NCI-H460 (cell line): ENCODE measurements at places on chromosomes 3 and 15. TPM values are rescaled to one million over a fixed set of nuclear protein-coding genes. Genes with fewer than 3 reads are reported as not detected.
A peak's percentile ranks its signal among the peaks of the same experiment; 100 is the strongest.

- DNase-seq = no peak
Measured at GRCh38 chr3:9156604-9157003, 92.8 kb downstream of the SRGAP3 start.

DNA sequence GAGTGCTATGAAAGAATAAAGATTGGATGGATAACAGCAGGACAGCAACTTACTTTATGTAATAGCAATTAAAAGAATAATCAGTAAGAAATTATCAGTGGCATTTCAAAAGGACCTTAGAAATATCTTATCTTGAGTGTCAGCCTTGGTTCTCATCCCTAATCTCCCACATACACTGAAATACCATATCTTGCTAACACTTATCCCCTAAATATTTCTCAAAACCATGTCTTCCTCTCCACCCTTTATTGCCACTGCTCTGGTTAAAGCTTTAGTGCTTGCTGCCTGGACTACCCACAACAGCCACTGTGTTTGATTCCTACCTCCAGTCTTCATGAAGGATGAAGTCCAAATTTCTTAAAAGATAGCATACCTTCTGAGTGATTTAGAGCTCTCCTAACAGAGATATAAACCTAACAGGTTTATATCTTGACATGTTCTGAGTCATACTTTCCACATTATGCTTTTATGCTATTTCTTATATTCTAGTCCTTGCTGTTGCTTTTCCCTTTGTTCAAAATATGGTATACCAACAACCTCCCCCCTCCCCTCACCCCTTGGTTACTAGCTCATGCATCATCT is 202.8 kb downstream of the RSRC1 start:
- no peak for DNase-seq

- no peak for DNase-seq
Measured at GRCh38 chr3:188476935-188477334, 323.0 kb downstream of the LPP start.

- DNase-seq = no peak
Measured at GRCh38 chr3:50583897-50584296, 14.6 kb downstream of the HEMK1 start.

DNA sequence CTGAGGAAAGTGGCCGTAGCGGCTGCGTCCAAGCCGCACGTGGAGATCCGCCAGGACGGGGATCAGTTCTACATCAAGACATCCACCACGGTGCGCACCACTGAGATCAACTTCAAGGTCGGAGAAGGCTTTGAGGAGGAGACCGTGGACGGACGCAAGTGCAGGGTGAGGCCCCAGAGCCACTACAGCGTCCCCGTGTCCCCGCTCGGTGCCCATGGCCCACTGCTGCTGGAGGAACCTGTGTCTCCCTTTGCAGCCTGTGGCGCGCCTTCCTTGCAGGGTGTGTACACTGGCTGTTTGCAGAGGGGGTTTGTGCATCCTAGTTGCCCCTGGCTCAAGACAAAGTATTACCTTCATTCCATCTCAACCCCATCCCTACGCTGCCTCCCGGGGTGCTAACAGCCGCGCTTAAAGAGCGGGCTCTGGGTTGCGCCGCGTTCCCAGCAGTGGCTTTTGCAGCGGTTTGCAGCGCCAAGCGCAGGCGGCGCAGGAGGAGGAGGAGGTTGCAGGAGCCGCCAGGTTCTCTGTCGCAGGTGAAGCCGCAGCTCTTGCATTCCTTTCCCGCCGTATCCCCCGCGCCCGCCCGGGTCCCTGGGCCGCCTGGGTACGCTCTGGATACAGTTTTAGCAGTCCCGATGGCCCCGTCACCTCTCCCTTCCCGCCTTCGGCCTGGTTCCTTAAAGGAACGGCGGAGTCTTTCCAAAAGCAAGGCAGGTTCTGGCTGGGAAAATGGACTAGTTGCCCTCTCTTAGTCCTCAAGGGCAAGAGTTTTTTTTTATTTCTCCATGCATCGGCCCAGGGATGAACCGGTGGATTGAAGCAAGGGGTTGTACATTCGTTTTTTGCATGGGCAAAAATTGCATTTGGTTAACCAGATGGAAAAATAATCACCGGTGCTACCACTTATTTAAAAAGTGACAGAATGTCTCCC is 1.2 kb downstream of the CRABP1 start:
- no peak for DNase-seq

- no peak for DNase-seq
Measured at GRCh38 chr15:57591822-57592367, at the start of gene MYZAP. MYZAP (plus strand) TSS chr15:57591904; CDS start chr15:57592035, 131 bp downstream.

DNA sequence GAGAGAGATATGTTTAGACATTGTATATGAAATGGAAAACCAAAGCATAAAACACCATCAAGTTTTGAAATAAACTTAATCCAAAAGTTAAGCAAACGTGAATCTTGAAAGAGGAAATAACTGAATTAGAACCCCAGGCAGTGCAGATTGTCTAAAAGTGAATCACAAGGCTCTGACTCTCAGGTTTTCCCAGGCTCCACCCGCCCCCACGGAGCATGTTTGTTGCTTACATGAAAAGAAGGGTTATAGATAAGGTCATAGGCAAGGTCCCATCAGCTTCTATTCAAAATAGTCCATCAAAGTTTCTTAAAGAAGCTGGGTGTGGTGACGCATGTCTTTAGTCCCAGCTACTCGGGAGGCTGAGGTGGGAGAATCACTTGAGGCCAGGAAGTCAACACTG is 29.0 kb upstream of the SLMAP start:
- DNase-seq = no peak

DNA sequence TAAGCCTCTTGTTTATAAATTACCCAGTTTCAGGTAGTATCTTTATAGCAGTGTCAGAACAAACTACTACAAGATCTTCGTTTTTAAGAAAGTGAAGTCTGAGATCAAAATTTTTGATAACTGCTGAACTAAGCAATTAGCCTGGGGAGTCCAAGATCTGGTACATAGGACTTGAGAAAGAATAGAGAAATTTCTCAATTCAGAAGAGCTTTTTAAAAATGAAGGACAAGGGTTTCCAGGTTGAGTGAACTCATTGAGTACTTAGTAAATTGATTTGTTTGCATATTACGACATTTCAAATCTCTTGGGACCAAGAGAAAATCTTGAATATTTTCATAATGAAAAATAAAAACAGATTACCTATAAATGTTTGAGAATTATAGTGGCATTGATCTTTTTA is 386.6 kb upstream of the THRB start:
- DNase-seq = no peak

DNA sequence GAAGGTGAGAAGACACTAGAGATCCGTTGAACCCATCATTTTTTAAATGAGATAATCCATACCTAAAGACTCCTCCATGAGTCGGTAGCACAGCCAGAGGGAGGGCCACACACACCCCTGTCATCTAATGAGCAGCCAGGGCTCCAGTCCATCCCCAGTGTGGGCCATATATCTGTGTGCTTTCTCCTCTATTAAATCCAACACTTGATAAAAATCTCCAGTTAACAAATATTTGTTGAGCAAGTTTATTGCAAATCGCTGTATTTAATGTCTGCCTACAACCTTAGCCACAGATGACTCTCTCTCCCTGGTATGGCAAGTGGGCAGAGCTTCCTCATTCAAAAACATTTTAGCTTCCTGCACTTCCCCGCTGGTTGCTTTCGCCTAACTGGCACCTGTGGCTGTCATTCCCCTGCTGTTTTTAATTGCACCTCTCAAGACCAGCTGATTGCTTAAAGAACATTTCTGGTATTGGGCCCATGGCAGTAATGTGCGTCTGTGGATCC is 82.8 kb downstream of the SMAD3 start:
- DNase-seq = no peak

DNA sequence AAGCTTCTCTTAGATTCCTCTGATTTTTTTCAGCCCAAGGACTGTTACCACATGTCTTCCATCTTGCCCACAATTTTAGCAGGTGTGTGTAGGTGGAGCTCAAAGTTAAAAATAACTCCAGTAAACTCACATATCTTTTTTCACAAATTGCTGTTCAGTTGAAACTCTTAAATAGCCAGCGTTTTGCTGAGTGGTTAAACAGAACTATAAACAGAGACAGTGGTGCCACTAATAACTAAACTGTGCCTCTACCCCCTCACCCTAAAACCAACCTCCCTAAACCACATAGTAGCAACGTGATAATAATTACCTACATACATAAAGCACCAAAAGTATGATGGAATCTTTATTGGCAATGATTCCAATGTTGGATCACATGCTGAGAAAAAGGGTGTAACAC is 525.1 kb downstream of the PDCD6IP start:
- no peak for DNase-seq

DNA sequence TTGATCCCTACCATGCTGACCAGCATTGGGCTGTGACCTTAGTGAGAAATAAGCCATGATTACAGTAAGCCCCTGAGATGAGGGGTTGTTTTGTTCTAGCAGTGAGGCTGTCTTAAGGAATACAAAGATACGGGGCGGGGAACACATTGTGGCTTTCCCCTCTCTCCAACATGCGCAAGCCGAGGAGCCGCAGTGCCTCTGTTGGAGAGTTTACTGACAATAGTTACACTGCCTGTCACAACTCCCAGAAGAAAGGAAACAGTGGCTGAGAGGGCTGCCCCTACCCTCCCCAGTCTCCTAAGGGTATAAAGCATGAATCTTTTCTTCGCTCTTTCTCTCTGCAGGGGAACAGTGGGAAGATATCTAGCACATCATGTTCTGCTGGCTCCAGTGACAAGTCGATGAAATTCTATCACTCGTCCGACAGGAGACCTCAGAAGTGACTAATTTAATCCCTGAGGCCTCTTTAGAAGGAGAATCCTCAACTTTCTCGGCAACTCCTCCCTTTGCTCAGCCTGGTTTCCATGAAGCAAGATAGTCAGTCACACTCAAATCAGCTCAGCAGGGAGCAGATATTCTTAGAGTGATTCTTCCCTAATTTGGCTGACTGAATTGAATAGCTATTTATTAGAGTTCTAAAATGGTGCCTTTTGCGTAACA is 409.0 kb upstream of the PROK2 start:
- DNase-seq = no peak

GRCh38 chr3:120820748-120821147 is 78.2 kb downstream of the GTF2E1 start:
- DNase-seq = no peak

GRCh38 chr3:9098716-9099675 is 135.7 kb upstream of the RAD18 start:
- no peak for DNase-seq

DNA sequence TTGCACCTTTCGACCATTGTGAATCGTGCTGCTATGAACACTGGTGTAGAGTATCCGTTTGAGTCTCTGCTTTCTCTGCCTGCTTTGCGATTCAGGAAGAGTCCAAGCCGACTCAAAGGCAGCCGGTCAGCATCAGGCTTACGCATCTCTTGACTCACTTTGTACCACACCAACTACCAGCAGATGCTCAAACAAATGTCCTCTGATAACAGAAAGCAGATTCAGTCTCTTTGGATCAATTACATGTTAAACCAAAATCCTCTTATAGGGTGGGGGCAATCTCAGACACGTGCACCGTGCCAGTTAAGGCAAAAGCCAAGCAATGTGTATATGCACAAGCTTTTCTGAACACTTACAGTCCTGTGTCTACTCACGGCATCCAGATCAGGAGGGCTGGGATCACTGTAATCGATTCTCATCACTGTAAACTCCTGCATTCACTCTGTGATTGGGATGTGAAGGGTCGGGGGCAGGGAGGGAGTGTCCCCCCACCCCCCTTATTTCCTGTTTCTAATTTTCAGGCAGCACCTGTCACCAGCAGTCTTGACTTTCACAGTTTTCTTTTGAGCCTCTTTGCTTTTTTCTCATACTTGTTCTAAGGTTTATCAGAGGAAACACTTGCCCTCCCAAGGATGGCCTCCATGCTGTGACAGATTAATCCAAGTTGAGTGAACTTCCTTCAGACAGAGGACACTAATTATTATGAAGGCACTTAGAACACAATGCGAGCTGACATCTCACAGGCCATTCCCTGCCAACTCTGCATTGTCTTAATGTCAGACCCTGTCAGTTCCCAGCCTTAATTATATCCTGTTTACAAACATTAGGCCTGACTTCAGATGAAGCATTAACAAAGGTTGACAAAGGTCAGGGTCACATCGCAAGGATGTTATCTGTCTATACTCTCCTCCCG is 153.5 kb downstream of the MECOM start:
- DNase-seq = no peak

DNA sequence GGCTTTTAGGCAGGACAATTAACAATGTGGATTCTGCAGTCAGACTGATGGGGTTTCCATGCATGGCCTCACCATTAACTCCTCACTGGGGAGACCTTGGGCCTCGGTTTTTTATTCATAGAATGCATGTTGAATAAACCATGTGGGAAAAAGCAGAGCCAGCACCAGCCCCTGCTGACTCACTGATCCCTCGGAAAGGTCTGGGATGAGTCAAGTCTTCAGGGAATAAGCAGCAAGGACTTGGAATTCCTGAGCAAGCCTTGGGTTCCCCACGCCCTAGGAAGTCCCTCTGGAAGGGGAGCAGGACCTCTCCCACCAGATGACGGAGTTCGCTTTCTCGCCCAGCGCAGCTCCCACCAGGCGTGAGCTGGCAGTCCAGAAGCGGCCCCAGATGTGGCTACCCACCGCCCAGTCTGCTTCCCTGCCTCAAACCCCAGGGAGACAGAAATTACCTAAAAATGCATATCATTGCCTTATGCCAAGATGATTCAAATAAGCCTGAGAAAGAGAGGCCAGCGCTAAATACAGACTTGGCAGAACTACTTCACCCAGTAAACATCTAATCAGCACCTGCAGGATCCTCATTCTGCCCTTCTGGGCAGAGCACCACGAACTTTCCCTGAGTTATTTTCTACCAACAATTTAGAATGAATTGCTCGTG is 45.4 kb downstream of the BTD start:
- peak; percentile 96 for DNase-seq

- DNase-seq = no peak
Measured at GRCh38 chr3:157718800-157719199, 215.6 kb upstream of the VEPH1 start.

GRCh38 chr15:60933900-60934885 is 294.9 kb downstream of the RORA start:
- no peak for DNase-seq

- no peak for DNase-seq
Measured at GRCh38 chr3:19220311-19220710, 72.0 kb downstream of the KCNH8 start.

- peak; percentile 81 for DNase-seq
Measured at GRCh38 chr15:73956743-73957135, 30.5 kb downstream of the LOXL1 start.

DNA sequence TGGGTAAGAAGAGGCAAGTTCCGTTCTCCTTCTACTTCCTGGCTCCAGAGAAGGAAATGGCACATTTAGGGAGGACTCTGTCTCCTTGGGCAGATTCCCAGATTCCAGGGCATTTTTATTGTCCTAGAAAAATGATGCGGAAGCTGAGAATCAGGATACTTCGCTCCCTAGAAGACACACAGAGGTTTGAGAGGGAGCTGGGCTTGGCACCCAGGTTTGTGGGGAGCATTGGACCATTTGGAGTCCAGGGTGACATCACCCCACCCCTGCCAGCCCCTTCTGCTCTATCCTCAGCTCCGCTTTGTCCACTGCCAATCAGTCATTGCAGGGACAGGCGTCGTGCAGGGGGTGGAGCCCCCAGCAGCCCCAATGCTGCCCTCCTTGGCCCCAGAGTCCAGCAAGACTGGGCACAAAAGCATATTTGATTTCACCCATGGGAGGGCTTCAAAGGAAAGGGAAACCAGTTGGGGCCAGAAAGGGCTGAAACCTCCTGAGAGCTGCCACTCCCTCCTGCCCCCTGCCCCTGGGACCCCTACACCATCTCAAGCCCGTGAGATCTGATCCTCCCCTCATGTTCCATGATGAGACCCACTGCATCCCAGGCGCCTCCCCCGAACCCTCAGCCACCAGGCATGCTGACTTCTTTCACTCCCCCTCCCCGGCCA is 129.8 kb upstream of the MEF2A start:
- no peak for DNase-seq

Gene CFAP161
- not detected in 2 replicates for total RNA-seq

Gene LYZL4
- total RNA-seq = not detected in 2 replicates

Gene PPP1R14D
- not detected in 2 replicates for total RNA-seq

Gene CRBN
- 21.6 and 23.6 TPM in 2 replicates for total RNA-seq

Gene CYB561D2
- 8.3 and 8.9 TPM in 2 replicates for total RNA-seq

Gene PLSCR2
- 0.43 TPM in 1 of 2 replicates, not detected in the other for total RNA-seq

Gene EPB42
- not detected in 2 replicates for total RNA-seq
